ENCODE measurements at places on chromosomes 1 and 21.
A peak's percentile ranks its signal among the peaks of the same experiment; 100 is the strongest.

DNA sequence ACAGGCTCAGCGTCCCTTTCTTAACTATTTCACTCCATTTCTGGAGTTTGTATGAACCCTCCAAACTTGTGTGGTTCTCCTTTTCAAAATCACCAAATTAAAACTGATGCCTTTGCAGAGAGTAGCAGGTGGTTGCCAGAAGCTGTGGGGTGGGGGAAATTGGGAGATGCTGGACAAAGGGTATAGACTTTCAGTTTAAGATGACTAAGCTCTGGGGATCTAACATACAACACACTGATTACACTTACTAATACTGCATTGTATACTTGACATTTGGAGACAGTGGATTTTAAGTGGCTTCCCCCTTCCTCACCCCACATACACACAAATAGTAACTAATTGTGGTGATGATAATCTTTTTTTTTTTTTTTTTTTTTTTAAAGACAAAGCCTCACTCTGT is 11.1 kb upstream of the SCYL3 start:
- DNase-seq, result no peak

DNA sequence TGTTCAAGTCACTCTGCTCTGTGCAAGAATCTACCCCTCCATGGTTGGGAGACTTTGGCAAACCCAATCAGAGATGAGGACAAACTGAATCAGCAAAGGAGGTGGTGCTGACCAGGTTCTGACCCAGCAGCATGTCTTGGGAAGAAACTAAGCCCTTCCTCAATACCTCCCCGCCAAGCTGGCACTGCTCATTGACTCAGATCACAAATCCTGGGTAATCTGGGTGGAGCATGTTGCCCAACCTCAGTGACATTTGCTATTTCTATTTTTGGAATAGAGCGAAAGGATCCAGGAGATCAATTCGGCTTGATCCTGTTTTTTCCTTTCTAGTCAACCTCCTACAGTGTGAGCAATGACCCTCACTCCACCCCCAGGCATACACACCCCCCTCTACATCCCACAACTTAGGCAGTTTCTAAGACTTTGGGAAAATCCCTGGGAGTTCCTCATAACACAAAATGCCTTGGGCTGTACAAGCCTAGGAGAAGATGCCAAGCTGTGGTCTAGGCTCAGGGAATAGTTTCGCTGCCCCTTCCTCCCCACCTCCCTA is 166.8 kb upstream of the KCNJ6 start:
- no peak for DNase-seq

DNA sequence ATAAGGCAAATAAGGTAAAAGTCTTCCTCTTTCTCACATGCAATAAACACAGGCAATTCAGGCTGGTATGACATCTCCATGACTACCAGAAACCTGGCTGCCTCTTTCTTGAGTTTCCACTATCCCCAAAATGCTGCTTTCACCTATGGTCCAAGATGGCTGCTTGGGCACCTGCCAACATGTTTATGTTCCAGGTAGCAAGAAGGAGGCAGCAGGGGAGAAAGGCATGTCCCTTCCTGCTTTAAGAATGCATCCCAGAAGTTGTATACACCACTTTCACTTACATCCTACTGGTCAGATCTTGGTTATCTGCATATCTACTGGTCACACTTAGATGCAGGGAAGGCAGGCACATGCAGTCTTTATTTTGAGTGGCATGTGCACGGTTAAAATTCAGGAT is 19.4 kb upstream of the ACOT11 start:
- DNase-seq, result peak; percentile 10

GRCh38 chr1:7509598-7509997 is 261.5 kb upstream of the VAMP3 start:
- DNase-seq, result no peak

DNA sequence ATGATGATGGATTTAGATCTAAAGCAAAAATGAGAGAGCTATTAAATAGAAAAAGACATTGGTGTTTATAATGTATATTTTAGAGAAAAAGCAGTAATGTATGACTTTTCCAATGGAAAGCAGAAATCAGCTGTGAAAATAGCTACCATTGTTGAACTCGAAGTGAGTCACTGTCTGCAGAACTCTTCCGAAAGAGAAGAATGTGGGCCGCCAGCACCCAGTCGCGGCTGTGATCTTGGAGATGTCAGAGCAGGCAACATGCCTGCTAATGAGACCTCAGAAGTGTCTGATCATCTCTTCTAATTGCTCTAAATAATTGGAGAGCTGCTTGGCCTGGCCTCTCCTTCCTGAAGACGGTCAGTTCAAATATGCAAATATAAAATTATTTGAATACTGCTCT is 333.6 kb upstream of the RUNX1 start:
- no peak for DNase-seq

DNA sequence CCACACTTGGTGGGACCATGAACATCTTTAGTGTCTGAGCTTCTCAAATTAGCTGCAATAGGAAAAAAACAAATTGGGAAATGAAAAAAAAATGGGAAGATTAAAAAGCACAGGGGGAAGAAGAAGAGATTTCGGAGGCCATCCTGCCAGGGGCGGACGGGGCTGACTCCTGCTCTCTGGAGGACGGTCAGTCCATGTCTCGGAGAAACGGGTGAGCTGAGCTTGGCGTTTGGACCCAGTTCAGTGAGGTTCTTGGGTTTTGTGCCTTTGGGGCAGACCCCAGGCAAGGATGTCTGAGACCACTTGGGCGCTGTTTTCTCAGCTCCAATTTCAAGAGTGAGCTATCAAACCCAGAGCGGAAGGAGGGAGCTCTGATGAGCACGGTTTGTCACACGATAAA is 123.9 kb downstream of the PRDM2 start:
- peak; percentile 39 for DNase-seq

DNA sequence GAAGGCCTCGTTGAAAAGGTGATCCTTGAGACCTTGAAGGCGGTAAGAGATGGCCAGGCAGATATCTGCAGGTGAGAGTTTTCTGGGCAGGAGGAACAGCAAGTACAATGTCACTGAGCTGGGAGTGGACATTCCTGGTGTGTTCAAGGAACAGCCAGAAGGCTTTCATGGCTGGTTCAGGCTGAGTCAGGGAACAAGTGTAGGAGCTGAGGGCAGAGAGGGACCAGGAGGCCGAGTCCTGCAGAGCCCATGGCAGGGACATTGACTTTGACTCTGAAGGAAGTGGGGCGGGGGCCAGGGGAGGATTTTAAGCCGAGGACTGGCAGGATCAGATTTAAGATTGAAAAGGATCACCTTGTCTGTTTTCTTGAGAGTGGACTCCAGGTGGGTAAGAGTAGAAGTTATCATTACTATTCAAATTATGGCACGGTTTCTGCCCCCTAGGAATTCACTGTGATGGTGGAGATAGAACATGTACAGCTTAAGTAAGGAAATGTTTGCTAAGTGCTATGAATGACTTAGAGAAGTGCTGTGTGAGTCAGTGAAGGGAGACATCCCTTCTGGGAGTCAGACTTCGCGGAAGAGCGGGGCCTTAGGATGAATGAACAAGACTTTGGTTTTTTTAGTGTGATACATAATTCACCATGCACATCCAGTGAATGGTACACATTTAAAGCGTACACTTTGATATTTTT is 202.3 kb downstream of the KIF26B start:
- no peak for DNase-seq

DNA sequence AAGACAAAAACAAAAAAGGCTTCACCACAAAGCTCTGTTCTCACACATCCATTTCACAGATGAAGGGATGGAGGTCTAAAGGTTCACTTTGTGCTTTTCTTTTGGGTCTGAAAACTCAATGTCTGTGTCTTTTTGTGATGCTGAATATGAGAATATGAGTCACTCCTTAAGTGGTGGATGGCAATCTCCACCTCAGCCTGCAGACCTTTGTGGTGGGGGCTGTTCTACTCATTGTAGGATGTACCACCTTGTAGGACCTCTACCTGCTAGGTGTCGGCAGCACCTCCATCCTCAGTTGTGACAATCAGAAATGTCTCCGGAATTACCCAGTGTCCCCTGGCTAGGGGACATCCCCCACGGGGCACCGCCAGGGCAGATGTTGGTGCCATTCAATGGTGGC is 42.8 kb downstream of the UBASH3A start:
- DNase-seq, result no peak

- DNase-seq, result no peak
Observed at GRCh38 chr1:978835-979743, 2.8 kb downstream of the PERM1 start.

DNA sequence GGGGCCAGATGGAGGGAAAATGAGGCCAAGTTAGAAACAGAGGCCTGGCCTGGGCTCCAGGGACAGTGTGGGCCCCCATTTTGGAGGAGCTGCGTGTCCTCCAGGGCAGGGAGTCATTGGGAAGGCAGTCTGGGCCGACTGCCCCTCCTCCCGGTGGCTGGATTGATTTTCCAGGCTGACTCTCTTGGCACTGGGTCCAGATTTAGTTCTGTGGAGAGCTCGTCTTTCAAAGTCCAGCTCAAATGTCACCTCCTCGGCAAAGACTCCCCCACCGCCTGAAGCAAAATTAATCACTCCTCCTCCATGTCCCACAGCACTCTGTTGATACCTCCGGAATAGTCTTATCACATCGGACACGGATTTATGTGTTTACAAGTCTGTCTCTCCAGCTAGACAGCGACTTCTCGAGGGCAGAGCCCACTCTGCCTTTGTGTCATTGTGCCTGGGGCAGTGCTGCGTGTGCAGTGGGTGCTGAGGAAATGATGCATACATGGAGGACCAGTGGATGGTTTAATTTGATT is 175.1 kb downstream of the CAMTA1 start:
- no peak for DNase-seq

DNA sequence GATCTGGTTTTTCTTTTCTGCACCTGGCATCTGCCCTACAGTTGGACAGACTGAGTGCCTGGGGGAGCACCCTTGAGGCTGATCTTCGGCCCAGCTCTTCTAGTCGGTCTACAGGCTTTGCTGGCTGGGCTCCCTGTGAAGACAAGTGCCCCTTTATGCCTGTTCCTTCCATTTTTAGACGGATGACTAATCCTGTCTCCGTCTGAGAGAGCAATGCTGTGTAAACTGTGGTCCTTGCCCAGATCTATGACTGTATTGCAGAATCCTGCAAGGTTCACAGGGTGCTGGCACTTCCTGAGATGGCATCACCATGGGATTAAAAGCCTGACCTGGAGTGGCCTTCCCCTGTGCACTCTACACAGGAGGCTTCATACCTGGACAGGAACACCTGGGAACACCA is 47.6 kb upstream of the SAMD13 start:
- no peak for DNase-seq

- DNase-seq, result no peak
Observed at GRCh38 chr21:14306126-14306907, 76.6 kb downstream of the HSPA13 start.

DNA sequence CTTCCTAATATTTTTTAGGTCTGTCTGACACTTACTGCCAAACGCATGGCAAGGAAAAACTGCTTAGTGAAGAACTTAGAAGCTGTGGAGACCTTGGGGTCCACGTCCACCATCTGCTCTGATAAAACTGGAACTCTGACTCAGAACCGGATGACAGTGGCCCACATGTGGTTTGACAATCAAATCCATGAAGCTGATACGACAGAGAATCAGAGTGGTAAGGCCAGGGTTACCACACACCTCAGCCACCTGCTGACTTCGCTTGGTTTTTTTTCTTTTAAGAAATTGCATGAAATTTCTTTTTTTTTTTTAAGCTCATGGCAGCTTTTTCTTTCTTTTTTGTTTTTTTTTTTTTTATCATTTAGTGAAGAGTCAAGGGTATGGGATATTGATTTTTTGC is 17.2 kb downstream of the ATP1A1 start:
- no peak for DNase-seq

DNA sequence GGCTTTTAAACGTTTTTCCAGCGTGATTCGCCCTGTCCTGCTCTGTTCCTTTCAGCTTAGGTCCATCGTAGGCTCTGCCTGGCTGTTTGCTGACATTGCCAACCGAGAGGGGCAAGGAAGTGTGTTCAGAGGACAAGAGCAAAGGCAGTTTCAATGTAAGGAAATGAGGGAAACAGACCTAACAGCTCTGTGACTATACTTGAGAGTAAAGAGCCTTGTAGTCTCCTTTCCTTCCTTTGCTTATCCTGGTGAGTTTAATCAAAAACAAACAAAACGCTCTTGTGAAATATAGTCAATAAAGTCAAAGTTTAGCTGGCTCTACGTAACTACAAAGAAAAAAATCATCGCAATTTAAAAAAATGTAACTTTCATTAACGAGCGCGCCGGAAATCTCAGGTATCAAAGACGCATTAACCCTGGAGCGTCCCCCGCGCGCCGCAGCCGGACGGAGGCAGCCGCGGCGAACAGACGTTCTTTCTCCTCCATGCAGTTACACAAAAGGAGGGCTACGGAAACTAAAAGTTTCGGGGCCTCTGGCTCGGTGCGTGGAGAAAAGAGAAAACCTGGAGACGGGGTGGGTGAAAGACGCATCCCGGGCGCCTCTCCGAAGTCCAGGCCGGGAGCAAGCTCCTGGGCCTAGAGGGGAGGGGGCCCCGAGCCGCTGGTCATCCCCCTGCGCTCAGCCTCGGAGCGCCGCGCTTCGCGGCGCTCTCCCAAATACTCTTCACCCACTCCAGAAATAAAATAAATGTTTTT is 617 bp upstream of the ADGRL2 start:
- no peak for DNase-seq

DNA sequence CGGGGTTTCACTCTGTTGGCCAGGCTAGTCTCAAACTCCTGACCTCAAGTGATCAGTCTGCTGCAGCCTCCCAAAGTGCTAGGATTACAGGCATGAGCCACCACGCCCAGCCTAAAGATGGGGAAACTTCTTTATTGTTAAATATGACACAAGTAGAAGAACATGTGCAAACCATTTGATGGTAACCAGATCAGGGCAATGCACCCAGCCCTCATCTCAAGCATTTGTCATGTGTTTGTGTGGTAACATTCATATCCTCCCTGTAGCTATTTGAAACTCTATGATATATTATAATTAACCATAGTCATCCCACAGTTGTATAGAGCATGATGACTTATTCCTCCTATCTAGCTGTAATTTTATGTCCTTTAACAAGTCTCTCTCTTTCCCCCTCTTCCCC is 119.5 kb upstream of the TMPRSS2 start:
- no peak for DNase-seq

DNA sequence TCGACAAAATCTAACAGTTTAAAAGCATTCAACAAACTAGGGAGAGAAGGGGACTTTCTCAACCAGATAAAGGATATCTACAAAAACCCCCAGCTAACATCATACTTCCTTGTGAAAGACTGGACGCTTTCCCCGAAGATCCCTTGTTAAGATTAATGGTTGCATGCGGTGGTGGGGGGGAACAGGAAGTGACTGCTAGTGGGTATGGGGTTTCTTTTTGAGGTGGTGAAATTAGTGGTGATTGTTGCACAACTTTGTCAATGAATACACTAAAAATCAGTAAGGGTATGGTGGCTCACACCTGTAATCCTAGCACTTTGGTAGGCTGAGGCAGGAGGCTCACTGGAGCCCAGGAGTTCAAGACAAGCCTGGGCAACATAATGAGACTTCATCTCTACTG is 26.9 kb upstream of the EYA3 start:
- DNase-seq, result no peak

DNA sequence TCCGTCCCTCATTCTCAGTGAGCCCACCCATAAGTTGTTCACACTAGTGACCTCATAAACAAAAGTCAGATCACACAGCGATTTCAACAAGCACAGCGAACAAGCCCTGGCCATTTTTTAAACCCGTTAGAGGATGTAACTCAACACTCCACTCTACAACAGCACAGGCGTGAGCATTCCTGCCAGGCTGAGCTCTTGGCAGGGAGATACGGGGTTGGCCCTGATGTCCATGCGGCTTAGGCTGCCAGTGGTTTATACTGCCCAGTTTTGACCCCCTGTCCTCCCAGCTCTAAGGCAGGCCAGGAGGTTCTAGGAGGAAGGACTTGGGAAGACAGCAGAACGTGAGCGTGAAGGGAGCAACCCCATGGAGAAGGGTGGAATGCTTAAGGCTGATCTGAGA is 35.0 kb downstream of the PARP1 start:
- DNase-seq, result no peak

- no peak for DNase-seq
Observed at GRCh38 chr1:51444534-51445192, 74.4 kb downstream of the EPS15 start.

Data from chondrocyte (in vitro differentiated cells).